Skeletal muscle cell (primary cell): ENCODE measurements at places on chromosomes 1 and 21.
A peak's percentile ranks its signal among the peaks of the same experiment; 100 is the strongest.

- no peak for DNase-seq
Observed at GRCh38 chr1:164443166-164443565, 115.8 kb upstream of the PBX1 start.

DNA sequence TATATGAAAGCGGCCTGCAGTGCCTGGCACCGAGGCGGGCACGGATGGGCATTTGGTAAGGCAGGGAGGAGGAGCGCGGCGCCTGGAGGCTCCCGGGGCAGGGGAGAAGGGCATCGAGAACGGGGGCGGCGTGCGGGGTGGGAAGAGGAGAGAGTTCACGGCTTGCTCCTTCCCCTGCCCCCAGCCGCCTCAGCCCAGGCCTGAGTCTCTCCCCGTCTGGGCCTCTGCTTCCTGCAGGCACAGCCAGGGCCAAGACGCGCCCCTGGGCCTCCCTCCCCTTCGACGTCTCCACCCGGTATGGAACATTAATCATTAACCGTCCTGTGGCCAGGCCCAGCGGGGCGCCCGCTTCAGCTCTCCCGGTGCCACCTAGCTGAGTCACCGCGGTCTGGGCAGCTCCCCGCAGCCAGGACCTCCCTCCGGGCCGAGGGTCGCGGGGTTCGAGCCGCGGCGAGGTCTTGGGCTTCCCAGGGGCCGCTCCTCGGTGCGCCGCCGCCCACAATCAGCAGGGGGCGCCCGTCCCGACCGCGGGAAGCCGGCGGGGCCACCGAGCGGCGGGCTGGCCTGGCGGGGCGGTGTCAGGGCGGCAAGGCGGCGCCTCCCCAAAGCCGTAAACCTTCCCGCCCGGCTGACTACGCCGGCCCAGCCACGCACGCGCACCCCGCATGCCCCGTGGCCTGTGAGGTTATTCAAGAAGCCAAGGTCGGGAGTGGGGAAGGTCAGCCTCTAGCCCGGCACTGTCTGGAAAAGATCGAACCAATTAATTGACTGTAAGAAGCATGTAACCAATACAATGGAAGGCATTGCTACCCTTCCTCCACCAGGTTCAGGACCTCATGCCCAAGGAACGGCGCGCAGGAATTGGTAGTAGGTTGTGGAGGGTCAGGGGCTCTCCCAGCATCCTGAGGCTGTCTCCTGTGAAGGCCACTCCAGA is 23.4 kb upstream of the RD3 start:
- peak; percentile 42 for DNase-seq

GRCh38 chr1:55867304-55867843 is 652.2 kb upstream of the USP24 start:
- DNase-seq: no peak

DNA sequence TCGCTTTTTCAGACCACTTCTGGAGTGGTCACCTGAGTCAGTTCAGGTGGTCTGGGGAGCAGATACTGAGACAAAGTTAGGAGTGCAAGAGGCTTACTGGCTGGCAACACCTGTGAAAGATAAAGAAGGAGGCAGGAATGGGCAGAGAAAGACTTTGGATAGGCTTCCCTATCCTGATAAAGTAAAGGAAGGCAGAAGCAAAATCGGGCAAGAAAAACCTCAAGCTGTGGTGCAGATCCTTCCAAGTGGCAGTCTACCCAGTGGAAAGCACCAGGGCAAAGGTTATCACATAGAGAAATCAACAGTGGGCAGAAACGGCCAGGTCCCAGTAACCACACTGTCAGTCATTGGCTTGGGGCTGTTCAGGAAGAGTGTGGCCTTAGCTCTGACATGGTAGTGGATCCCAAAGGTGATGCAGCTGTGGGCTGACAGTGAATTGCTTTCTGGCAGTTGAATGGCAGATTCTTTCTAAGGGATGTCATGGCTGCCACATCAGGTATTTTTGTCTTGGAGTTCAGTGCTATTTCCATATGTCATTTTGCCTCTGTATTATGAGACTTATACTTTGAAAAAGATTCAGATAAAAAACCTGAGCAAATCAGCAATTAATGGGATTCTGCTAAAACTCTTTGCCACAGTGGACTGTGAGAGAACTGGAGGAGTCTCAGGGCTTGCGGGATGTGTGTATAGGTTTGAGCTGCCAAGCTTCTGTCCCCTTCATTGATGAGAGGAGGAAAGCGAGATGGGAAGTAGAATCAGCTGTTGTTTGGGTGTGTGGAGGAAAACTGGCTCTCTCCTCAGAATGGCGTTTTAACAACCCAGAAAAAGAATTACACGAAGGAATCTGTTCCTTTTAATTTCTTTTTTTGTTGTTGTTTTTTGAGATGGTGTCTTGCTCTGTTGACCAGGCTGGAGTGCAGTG is 8.1 kb upstream of the CGN start:
- DNase-seq: no peak
